ENCODE measurements at places on chromosomes 7 and 10.

DNA sequence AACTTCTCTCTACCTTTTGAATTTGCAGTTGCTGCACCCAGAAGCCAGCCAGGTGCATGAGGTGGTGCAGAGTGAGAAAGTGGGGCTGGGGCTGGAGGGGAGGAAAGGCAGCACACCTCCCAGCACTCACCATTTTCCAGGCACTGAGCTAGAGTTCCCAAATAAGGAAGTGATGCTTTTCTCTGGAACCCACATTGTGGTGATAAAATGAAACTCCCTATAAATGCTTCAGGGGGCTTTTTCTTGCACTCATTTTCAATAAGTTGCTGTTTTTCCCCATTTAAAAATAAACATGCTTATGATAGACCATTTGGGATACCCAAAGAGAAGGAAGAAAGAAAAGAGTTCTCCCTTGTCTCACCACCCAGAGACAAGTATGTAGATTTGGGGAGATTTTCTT, 42.8 kb upstream of the TNS3 start:
- DNase-seq: no peak

DNA sequence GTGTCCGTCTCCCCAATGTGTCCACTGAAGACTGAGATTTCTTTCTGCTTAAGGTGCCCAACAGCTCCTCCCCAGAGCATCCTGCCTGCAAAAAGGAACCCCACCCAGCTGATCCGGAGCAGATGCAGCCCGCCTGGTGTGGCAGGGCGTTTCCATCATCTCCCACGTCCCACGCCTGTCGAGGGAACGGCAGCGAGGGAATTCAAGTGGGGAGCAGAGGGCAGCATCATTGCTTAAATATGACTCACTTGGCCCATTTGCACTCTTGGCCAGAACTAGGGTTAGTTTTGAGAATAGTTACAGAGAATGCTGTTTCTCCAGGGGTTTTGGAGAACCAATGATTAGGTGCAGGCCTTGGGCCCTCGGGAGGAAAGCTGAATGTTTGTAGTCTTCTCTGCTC, 20.8 kb downstream of the VWA2 start:
- DNase-seq: no peak

DNA sequence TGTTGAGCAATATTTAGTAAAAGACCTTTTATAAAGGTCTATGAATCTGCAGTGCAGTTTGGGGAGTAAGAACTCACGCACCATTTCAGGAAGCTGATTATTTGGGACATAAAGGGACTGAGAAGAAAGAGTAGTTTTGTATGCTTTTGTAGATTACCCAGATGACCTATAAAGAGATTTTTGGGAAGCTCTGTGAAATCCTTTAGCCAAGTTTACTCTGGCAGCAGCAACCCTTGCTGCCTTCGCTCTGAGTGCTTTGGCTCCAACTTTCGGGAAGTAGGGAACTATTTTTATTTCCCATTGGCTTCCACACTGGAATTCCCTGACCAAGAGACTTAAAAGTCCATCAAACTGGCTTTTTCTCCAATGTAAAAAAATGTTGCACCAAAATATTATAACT, 1110.1 kb upstream of the PHF14 start:
- no peak for DNase-seq

DNA sequence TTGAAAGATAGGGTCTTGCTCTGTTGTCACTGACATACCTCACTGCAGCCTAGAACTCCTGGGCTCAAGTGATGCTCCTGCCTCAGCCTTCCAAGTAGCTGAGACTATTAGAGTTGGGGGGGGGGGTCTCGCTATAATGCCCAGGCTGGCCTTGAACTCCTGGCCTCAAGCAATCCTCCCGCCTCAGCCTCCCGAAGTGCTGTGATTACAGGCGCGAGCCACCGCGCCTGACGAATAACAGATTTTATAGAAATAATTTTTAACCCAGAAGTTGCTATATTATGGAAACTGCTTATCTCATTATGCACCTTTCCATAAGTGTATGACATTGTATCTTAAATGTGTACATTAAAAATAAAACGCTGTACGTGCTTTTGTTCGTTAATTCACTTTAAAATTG, 846 bp downstream of the ANKRD26 start:
- DNase-seq: no peak

DNA sequence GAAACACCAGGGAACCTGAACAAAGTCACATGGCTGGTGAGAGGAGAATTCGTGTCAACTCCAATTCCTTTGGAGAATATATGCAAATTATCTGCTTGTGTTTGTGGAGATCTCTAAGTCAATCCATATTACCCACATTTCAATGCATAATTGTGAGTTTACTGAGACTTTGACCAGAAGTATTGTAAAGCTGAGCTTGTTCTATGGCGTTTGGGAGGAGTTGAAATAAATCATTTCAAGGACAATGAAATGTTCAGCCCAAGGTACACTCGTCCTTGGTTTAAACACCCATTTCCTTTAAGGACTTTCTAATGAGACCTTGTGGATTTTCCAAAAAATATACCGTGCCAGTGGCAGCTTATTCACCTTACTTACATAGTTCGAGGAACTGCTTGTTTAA, 186.6 kb upstream of the HDAC9 start:
- DNase-seq: no peak

DNA sequence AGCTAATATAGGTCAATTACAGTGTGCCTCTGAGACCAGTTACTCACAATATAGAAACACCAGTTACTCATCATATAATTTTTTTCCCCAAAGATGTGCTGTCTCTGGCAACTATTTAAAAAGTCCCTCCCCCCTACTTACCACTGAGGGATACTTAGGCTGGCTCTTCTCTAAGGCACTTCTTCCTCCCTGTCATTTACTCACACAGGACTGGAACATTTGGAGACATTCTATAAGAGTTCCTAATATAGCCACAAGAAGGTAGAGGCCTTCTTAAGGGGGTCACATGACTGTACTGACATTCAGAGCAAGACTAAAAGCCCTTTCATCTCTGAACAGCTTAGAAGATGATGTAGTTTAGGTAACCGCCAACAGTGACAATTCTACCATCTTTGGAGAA, 44.4 kb upstream of the SLIT1 start:
- DNase-seq: no peak

DNA sequence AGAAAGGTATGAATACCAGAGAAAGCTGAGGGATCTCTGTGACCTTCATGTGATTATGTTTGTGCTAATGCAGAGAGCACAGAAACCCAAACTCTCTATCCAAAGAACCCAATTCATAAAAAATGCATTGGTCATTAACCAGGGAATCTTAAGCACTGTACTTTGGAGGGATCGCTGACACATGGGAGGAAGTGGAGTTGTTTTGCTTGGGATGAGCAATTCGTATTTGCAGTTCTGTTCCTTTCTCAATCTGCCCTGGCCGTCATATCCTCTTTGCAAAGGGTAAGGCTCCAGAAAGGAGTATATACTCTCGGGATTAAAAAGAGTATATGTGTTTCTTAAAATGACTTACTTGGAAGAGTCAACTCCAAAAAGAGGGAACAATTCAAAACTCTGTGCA, 221.3 kb downstream of the POU6F2 start:
- no peak for DNase-seq

- no peak for DNase-seq
Measured at GRCh38 chr7:152086513-152086912, 61.0 kb downstream of the GALNT11 start.

- no peak for DNase-seq
Measured at GRCh38 chr10:23200997-23201652, 9.0 kb downstream of the PTF1A start.

DNA sequence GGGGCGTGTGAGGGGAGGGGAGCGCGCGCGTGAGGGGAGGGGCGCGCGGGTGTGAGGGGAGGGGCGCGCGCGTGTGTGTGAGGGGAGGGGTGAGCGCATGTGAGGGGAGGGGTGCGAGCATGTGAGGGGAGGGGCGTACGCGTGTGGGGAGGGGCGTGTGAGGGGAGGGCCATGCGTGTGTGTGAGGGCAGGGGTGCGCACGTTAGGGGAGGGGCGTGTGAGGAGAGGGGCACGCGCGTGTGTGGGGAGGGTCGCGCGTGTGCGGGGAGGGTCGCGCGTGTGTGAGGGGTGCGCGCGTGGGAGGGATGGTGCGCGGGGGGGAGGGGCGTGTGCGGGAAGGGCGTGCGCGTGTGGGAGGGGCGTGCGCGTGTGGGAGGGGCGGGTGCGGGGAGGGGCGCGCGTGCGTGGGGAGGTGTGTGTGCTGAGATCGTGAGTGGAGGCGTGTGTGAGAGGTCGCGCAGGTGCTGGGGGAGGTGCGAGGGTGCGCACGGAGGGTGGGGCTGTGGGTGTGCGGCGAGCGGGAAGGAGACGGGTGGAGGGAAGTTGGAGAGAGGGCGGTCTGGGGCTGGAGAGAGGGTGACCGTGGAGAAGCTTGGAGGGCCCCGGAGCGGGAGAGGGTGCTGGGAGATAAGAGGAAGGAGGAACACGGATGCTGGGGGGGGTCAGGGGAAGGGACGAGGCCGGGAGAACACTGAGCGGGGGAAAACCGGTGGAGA, 19.7 kb downstream of the MXI1 start:
- DNase-seq: no peak

DNA sequence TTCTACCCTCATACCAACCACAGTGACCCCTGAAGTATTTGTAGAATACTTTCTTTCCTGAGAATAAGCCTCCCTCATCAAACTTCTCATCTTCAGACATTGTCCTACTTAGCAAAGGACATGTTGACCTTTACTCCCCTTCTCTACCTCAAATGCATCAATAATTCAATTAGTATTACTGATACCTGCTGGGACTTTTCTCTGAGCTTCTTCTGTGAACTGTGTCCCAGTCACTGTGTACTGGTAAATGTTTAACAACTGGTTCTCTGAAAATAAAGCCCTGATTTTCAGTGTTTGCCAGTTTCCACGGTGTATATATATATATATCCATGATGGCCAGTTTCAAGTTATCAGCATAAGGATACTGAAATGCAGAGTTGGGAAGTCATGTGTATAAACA, 12.2 kb downstream of the PANK1 start:
- DNase-seq: no peak

DNA sequence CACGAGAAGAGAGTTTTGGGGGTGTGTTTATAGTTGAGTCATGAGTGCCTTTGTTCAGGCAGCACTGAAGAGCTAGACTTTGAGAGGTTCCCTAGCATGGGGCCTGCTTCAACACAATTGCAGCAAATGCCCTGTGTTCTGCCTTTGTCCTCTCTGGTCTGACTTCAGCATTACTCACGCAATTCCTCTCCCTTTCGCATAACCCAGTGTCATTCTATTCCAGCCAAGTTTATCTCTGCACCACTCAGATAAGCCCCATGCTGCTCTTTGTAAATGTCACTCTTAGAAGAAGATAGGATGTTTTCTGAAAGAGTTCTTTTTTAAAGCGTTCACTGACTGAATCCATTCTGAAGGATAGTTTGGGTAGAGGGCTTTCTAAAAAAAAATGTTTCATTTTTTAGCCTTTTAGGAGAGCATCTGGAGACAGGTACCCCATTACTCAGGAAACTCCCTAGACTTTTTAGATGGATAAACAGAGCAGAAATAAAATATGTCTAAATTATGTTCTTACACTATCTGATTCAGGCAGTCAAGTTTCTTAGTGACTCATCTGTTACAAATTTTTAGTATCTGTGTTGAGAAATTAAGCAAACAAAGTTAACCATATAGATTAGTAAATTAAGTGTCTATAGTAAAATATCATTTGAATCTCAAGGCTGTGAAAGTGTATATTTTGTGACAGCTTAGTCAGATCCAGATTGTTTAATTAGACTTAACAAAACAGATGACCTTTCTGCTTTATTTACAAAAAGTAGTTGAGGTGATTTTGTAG, 318.5 kb downstream of the GPR158 start:
- no peak for DNase-seq

DNA sequence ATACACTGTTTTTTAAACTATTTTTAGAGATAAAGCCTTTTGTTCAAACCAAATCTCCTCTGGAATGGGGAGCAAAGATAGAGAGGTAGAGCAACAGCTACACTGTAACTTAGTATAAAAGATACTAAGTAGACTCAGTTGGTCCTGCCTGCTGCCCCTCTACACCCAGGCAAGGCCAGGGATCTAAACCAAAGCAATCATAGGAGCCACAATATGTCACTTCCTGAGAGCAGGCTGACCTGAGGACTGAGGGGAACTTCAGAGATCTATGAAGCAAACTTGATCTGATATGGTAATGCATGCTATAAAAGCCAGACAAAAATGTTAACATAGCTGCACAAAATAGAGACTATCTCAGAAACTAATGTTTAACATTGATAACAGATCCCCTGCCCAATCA, 7.0 kb upstream of the TRDMT1 start:
- DNase-seq: no peak

GRCh38 chr10:114953047-114953446, 15.1 kb downstream of the TRUB1 start:
- DNase-seq: no peak

DNA sequence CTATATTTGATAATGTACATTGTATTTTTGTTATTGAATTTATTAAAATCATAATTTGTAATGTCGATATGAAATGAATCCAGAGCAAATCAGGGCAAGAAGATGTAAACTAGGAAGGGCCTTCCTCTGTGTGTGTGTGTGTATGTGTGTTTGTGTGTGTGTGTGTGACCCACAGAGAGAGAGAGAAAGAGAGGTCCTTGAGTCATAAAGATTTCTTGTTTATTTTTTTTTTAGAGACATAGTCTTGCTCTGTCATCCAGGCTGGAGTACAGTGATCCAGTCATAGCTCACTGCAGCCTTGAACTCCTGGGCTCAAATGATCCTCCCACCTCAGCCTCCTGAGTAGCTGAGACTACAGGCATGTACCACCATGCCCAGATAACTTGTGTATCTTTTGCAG, 50.7 kb downstream of the INPP5F start:
- DNase-seq: no peak

DNA sequence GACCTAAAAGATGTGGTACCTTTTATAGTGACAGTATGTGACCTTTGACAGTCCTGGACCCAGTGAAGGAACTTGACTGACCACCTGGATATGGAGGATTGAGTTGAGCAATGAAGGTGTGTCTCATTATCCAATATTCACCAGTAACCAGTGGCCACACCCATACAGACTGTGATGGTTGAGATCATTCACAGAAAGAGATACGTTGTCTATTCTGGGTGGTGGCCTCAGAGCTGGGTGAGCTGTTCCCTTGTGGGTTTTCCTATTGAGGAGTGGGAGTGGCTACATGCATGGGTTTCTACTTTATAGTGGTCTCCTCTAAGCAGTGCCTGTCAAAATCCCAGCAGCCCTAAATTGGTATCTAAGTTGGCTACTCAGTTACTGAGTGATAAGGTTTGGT, 507.4 kb downstream of the SORCS3 start:
- DNase-seq: no peak

DNA sequence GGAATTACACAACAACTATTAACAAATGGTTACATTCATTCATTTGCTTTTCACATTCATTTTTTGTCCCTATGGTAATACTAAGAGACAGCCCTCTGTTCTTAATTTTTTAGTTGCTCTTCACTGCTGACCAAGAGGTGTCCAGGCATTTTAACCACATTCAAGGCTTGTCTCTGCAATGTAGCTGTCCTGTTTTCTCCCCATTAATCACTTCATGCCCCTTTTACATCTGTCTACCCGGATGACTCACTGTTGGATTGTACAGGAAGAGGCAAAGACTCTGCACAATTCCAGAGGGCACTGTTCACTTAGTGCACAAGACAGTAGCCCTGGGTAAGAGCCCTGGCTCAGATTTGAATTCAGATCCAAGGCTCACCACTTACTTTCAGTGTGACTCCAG, 168.5 kb downstream of the NOC3L start:
- no peak for DNase-seq

- no peak for DNase-seq
Measured at GRCh38 chr7:130515315-130516040, 23.6 kb downstream of the MEST start.
